ENCODE measurements at places on chromosomes 7 and 10.

GRCh38 chr10:5545778-5546710 lies 21.3 kb downstream of the CALML3 start:
- DNase-seq = no peak

GRCh38 chr10:127832501-127832900 lies 60.2 kb downstream of the CLRN3 start:
- DNase-seq = no peak

- no peak for DNase-seq
Measured at GRCh38 chr7:30226614-30227268, 57.7 kb upstream of the ZNRF2 start.

DNA sequence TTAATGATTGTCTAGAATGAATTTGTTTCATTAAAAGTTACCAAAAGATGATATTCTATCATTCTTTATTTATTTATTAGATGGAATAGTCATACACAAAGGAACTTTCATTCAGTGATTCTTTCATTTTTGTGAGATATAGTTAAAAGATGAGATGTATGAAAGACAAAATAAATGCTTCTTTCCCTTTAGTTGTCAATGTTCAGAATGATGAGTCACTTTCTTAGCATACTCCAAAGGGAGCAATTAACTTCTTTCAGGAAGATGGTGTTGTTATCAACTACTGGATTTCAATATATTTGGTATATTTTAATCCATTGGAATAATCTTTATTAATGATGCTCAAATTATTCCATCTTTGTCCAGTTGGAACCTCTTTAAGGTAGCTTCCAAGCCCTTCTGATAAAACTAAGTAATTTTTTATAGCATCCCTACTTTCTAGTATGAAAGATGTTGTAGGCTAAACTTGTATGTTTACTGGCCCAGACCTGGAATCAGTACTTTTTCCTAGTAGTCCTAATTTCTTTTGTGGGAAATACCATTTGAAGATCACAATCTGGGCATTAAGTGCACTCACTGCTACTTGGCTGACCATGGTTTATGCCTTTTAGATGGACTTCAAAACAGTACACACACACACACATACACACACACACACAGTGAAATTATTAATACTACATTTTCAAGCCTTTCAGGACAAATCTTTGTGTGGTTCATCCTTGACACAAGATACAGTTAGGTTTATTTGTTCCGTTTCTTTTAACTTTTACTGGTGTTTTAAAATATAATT lies 2.5 kb downstream of the GIMAP7 start:
- no peak for DNase-seq

DNA sequence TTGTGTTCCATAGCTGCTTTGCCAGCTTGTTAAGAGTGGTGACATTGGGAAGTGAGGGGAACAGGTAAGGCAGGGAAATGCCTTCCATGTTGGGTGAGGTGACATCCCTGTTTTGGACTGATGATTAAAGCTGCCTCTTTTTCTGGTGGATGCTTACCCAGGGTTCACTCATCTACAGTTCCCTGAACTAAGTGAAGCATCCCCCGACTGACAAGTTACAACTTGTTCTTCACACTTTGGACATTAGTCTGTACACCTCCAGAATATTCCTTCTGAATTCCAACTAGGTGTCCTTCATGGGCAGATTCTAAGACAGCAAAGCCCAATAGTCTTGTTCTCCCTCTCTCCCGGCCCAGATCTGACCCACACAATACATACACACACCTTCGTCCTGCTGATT lies 63.4 kb downstream of the HDAC9 start:
- DNase-seq = no peak

- DNase-seq = no peak
Measured at GRCh38 chr7:30865821-30866220, 45.8 kb upstream of the AQP1 start.

DNA sequence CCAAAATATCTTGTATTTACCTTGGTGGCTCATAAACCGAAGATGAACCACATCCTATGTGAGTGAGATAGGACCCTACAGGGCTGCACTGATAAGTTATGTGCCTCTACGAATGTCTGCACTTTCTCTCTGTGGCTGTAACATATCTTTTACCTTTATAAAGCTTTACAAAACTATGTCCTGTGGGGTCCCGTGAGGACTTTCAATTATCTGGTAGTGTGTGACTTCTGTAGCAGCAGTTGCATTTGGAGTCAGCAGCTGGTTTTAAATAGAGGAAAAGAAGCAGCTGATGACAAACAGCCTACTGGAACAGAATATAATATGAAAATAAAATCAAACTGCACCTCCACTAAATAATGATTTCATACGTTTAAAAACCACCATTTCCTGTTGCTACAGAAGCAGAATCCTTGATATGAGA lies 222.4 kb upstream of the GNAI1 start:
- DNase-seq = no peak

DNA sequence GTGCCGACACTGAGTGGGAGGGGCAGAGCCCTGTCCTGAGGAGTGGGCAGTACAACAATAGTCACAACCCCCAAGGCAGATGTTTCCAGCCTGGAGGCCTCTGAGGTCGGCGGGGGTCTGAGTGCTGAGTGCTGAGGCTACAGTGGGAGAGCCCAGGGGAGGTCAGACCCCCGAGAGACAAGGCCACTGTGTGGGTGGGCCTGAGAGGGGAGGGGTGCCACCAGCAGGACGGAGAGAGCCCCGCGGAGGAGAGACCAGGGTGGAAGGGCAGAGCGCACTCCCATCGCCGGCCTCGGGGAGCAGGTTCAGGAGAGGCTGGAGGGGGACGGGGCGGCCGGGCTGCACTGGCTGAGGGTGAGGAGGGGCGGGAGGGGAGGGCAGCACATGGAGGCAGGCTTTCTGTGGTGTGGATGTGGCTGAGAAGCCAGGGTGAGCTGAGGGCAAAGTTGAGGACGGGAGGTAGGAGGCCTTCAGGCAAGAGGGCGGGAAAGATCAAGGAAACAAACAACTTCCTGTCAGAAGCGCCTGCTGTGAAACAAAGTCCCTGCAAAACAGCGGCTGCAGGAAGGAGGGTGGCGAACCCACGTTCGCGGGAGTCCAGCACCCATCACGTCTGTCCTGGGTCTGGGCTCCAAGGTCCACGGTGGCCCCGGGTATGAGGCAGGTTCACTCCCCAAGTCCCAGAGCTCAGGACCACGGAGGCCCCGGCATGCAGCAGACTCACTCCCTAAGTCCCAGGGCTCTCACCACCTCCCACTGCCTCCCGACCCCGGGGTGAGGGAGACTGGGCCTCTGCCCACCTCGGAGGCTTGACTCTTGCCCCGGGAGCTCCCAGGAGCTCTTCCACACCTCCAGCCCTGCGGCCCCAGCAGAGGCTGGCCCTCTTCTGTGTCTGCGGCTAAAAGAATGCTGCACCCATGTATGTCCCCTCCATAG lies 76.8 kb upstream of the NKX6-2 start:
- no peak for DNase-seq

DNA sequence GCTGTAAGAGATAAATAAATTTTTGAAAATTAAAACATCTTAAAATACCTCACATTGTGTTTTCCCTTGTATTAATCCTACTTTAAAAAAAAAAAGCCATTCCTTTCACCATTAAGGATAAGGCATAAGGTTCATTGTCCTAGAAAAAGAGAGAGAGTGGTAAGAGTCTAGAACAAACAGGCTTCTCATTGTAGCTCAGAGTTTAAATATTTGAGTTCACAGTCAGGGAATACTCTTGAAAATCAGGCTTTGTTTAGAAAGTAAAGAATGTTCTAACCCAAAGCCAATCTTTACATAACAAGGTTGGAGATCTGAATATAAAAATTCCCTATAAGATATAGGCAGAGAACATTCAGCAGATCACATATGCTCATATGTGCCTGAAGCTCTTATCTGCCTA lies 40.2 kb upstream of the TES start:
- no peak for DNase-seq

DNA sequence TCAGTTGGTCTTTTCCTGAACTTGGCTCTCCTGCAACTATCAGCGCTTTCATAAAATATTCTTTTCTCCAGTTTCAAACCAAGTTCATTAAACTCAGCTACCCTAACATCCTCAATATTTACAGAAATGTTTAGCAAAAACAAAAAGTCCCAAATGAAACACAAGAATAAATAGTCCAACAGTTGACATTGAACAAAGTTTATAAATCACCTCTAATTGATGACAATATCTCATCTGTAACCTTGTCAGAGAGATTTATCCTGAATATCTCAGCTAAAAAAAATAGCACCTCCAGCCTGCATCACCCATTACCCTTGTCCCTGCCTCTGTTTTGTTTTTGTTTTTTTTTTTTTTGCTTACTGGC lies 76.1 kb downstream of the ANK3 start:
- DNase-seq = no peak

GRCh38 chr7:45920502-45921380 lies at the start of gene IGFBP3:
IGFBP3 (minus strand) TSS chr7:45921272; CDS start chr7:45921140, 132 bp downstream.
- DNase-seq = no peak

DNA sequence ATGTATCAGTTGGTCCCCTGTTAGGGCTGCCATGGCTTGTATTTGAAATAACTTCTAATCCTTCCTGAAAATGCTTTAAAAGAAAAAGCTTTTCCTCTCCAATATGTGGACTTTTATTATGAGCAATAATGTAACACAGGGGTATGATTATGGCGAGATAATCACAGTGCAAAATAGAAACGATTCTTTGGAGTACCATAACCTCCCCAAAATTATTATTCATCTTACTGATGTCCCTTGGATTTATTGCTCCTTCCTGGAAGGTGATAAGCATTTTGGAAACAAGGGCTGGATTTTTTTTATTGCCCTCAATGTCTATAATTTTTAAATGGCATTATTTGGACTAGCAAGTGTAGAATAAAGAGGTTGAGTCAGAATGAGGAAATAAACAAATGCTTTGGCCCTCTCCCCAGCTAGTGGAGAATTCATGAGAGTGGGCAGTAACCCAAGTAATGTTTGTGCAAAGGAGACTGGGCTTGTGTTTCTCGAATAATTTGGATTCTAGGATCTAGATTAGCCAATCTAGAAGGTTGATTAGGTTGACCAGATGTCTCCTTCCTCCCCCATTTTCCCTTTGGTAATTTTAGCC lies 403.9 kb upstream of the CELF2 start:
- DNase-seq = no peak

DNA sequence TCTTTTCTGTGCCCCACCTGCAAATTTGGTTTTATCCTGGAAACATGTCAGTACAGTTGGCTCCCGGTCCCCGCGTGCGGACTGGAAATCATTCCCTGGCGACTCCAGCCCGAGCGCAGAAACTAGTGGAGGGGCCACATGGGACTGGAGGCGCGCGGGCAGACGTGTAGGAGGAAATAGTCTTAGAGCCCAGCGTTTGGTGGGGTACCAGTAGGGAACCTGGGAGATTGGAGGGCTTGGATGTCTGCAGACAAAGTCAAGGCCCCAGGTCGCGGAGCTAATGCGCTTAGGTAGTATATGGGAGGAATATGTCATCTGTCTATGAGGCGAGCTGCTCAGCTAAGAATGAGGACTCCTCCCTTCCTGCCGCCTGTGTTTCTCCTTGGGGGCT lies 1.3 kb downstream of the GALNT17 start:
- DNase-seq = no peak

DNA sequence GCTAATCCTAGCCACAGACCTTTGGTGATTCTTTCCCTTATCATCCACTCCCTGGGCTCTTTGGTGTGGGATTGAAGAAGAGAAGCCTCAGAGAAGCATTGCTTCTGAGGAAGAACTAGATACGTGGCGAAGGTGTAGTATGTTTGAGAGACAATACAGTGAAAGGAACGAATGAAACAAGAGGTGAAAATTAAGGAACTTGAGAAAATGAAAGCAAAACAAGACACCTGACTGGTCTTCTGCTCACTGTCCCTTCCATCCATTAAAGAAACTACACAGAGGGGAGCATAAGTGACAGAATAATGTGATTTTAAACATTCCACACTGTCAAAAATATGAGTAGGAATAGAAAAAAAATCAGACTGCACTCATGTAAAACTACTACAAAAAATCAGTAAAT lies 219.6 kb upstream of the NPSR1 start:
- DNase-seq = no peak

DNA sequence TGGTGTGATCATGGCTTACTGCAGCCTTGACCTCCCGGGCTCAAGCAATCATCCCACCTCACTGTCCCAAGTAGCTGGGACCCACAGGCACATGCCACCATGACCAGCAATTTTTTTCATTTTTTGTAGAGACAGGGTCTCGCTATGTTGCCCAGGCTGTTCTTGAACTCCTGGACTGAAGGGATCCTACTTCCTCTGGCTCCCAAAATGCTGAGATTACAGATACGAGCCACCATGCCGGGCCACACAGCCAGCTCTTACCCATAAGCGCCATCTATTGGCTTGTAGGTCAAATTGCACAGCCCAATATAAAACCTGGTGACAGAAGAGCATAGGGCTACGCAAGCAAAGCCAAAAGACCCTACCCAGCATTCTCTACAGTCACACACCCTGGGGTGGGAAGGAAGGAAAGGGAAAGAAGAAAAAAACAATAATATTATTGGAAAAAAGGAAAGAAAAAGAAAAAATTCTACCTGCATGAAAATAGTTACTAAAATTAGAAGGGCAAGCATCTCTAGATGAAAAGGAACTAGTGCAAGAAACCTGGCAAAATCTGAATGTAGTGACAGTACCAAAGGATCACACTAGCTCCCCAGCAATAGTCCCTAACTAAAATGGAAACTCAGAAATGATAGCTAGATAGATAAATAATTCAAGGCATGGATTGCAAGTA lies 29.4 kb upstream of the AMPH start:
- DNase-seq = no peak

DNA sequence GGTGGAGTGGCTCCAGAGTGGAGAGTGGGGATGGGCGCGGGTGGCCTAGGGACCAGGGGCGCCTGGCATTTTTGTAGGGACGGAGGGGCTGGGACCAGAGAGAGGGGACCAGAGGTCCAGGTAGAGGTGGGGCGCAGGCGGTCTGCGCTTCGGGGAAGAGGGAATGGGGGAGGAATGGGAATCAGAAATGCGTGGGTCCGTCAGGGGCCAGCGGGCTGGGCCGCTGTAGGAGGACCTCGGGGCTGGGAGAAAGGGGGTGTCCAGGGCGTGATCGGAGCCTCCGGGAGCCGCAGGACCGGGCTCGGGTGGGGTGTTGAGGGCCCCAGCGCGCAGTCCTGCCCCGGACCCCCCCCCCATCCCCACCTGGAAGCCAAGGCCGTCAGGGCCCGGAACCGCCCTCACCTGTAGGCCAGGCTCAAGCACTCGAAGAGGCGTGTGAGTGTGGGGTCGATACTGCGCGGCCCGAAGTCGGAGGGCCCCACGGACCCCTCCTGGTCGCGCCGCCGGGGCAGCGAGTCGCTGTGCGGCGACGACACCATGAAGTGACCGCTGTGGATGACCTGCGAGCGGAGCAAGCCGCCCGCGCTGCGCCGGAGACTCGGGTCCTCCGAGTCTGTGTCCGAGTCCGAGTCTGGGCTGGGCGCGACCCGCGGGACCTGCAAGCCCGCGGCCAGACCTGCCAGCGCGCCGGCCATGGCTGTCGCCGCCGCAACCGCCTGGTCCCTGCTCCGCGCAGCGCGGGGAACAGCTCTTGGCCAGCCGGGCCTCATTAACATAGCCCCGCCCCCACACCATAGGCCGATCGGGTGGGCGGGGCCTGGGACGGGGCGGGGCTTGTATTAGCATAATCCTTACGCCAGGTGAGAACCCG lies at the start of gene MLXIPL:
TSS of gene MLXIPL (minus strand) at position 725 of the 871 bp plus-strand sequence. CDS start at position 695, 30 bp downstream.
- no peak for DNase-seq

- DNase-seq = no peak
Measured at GRCh38 chr7:42198296-42198695, 38.7 kb downstream of the GLI3 start.
